ENCODE measurements at places on chromosomes 1 and 21.

DNA sequence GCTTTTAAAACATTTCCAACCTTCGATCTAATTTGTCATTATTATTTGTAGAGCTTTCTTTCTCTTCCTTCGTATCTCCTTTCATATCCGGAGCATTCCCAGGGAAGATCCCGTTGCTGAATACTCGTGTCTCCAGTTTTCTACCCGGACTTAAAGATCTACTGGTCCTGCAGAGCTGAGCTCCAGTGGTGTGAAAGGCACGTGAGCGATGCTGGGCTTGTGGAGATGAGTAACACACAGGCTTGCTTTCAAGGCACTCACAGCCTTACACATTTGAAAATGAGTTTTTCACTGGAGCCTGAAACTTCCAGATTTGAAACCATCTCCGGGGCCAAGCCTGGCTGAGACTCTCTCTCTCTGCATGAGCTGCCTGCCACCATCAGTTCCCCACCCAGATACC, 428.3 kb downstream of the KIF26B start:
- no peak for DNase-seq

DNA sequence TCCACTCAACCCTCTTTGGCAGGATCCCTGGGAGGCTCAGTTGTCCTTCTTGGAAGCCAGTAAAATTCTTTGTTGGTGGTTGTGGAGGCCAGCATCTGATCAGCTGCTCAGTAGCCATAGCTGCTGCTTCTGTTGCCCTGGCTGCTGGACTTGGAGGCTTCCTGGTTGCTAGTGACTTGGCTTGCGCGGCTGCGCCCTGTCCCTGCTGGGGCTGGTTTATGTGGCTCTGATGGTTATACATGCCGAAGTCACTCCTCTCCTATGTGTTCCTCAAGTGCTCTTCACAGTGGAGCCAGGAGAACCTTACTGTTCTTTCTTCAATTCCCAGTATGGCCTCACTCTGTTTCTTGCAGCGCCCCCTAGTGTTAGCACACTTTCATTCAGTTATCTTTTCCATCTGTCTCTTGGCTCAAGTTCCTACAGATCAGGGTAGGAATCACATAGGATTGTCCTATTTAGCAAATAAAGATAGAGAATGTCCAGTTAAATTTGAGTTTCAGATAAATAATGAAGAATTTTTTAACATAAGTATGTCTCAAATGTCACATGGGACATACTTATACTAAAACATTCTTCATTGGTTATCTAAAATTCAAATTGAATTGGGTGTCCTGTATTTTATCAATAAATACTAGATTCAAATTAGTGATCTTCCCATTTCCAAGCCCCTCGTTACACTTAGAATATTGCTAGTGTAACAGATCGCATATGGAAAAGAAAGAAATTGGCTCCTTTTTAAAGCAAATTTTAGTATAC, 176.5 kb downstream of the TGFB2 start:
- peak; percentile 17 for DNase-seq

- peak; percentile 75 for DNase-seq
Measured at GRCh38 chr1:156748670-156749418, 2.6 kb downstream of the HDGF start.

- no peak for DNase-seq
Measured at GRCh38 chr1:23148084-23148483, 20.6 kb downstream of the LUZP1 start.

GRCh38 chr1:26726784-26727183, 31.0 kb downstream of the ARID1A start:
- DNase-seq, result no peak

GRCh38 chr1:39657402-39657801, 14.5 kb downstream of the NT5C1A start:
- no peak for DNase-seq

GRCh38 chr1:10773376-10773775, 23.1 kb downstream of the CASZ1 start:
- no peak for DNase-seq

- no peak for DNase-seq
Measured at GRCh38 chr1:161949548-161949947, 74.1 kb downstream of the OLFML2B start.

GRCh38 chr1:75328691-75329090, 194.5 kb downstream of the LHX8 start:
- no peak for DNase-seq

- no peak for DNase-seq
Measured at GRCh38 chr1:118918230-118918939, 69.8 kb downstream of the TBX15 start.

- no peak for DNase-seq
Measured at GRCh38 chr1:117127795-117128194, 6.2 kb upstream of the TRIM45 start.

- DNase-seq, result no peak
Measured at GRCh38 chr1:164137273-164137925, 421.6 kb upstream of the PBX1 start.

- no peak for DNase-seq
Measured at GRCh38 chr1:49036700-49037099, 260.0 kb upstream of the BEND5 start.

DNA sequence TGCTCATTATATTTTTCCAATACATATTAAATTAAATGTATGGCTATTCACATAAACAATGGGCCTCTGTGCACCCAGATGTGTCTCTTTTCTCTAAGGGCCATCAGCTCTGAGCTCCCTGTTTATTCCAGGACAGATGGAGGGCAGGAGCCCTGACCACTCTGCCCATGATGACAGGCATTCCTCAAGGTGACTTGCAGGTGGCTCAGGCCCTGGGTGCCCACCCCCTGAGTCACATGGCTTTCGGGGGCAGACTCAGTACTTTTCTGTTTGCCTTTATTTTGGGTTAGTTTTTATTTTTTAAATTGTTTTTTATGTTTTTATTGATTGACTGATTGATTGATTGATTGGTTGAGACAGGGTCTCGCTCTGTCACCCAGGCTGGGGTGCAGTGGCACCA, 6.4 kb upstream of the LRP8 start:
- no peak for DNase-seq

GRCh38 chr1:8545078-8545477, 227.2 kb downstream of the SLC45A1 start:
- DNase-seq, result no peak

GRCh38 chr1:1122078-1122811, 6.4 kb upstream of the C1orf159 start:
- peak; percentile 88 for DNase-seq

GRCh38 chr1:185311589-185312225, 5.3 kb downstream of the IVNS1ABP start:
- DNase-seq, result no peak

DNA sequence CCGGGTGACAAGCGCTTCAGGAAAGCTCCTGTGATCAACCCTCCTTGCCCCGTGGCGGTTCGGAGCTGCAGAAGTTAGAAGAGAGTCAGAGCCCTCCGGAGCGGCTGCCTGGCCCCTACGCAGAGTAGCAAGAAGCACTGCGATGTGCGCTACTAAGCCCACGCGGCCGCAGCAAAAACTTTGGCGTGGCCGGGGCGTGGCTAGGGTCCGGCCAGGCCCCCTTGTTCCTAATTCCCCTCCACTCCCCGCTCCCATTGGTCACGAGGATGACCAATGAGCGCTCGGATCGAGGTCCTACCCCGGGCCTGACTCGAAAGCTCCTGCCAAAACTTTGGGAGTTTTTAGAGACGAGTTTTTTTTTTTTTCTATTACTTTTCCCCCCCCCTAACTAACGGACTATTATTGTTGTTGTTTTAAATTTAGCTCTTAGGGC, at the start of gene HLX:
Gene HLX, plus strand, starts transcription at position 368 of the 433 bp plus-strand sequence. CDS start 415 bp downstream, outside the sequence.
- peak; percentile 97 for DNase-seq

DNA sequence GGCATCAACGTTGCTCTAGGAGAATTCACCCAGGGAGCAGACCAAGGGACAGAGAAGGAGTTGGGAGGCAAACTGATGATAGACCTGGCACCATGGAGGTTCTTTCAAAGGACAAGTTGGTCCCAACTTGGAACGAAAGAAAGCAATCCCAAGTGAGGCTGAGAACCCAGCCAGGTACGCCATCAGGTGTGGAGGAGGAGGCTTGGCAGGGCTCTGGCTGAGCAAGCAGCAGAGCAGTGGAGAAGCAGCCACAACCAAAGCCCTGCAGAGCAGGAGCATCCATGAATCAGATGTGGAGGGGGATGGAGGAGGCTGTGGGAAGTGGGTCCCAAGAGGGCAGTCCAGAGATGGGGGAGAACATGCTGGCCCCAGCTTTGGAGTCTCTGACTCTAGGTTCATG, 36.3 kb upstream of the RBM15 start:
- DNase-seq, result no peak

GRCh38 chr1:53086491-53087070, 24.6 kb downstream of the PODN start:
- DNase-seq, result no peak

GRCh38 chr21:26194811-26195251, 24.3 kb upstream of the APP start:
- DNase-seq, result no peak

- no peak for DNase-seq
Measured at GRCh38 chr1:186231861-186232436, 143.1 kb downstream of the TPR start.

- no peak for DNase-seq
Measured at GRCh38 chr1:208910161-208910560, 666.0 kb upstream of the PLXNA2 start.

DNA sequence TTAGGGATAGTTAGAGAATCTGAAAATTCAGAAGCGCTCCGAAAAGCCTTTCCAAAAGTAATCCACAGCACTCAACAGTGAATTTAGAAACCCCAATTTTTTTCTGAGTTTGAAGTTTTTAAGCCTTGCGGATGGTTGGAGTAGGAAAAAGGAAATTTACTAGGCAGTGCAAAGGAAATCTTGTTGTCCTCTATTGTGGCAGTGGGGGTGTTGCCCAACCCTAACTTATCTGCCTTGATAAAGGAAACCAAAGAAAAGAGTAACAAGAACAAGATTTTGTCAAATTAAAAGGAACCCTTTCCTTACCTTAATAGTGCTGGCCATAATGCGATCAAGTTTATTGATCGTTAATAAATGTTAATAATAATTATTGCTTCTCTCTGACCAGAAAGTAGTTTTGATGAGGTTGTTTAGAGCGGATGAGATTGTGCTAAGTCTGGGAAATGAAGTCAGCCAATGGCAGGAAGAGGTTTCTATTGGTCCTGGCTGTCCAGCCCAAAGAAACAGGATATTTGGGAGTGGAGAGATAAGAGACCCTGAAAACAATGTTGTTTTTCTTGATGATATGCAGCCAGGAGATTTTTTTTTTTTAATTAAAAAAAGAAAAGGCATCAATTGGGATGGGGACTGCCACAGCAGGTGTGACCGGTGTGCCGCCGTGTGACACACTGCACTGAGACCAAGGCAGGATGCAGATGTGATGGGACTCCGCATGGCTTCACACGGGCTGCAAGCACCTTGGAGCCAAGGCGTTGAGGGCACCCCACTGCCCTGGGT, at the start of gene ERG:
Gene ERG, minus strand, starts transcription at position 421 of the 777 bp plus-strand sequence. Its CDS starts 97 bp downstream, at position 324.
- no peak for DNase-seq

GRCh38 chr1:219379691-219380090, 206.0 kb downstream of the LYPLAL1 start:
- no peak for DNase-seq

- DNase-seq, result peak; percentile 53
Measured at GRCh38 chr1:2277741-2278488, 49.8 kb downstream of the SKI start.

DNA sequence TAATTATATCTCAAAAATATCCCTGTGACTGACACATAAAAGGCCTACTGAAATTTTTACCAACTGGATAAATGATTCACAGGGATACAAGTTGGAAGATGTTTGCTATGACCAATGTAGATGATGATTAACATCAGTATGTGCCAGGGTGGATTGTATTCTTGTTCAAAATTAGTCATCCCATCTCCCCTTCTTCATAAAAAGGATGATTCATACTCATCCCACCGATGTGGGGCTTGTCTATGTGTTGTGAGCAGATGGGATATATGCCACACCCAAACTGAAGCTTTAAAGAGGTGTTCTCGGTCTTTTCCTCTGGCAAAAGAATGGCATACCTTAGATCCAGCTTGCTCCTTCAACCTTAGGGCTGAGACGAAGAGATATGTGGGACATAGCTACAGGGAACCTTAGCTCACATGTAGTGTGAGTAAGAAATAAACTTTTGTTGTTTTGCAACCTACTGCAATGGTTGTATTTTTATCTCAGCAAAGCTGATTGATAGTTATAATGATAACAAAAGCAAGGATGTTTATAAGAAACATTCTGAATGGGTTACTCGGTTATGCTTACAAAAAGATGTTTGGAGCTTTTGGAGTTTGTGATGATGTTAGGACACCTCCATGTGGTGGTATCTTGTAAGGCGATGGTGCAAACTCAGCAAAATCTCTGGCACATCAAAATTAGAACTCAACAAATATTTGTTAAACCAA, 29.4 kb downstream of the SPATA17 start:
- DNase-seq, result no peak

DNA sequence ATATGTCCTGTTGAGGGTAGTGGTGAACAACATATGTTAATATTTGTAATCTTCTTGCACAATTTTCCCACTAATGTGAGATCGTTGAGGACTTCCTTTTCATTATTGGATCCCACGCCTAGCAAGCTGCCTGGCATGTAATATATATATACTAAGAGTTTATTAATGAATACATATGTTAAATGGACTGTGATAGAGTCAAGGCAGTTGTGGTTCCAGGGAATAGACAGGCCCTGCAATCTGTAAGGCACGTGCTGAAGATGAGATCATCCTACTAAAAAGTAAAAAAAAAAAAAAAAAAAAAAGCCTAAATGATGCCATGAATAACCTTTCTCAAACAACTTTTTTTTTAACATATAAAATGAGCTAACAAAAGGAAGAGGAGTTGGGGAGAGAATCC, 28.9 kb downstream of the PLPPR5 start:
- DNase-seq, result no peak

- DNase-seq, result no peak
Measured at GRCh38 chr1:50976890-50977574, 7.0 kb downstream of the CDKN2C start.

DNA sequence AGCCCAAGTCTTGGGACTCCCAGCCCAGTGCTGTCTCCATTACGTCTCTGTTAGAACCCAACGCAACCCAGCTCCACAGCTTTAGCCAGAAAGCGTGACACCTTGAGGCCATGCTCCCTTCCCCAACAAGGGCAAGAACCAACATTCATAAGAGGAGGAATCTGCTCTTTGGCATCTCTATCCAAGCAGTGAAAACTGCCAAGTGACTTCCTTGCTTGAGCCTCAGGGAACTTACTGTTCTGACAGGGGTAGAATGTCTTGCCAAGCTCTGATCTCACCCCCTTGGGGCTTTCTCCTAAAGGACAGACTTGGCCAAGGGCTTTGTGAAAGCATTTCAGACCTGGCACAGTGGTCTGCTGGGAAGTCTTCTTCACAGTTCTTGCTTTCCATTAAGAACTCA, 56.6 kb downstream of the SYT6 start:
- no peak for DNase-seq

DNA sequence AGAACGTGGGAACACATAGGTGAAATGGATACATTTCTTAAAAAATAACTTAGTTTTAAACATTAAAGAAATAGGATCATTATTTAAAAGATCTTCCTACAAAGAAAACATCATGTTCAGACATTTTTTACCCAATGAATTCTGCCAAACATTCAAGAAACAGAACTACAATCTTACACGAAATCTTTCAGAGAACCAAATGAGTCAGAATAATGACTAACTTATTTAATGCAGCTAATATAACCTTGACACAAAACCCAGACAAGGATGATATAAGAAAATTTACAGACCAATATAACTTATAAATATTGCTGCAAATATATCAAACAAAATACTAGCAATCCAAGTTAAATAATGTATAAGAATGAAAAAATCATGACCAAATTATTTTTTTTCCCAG, 220.1 kb upstream of the KCNK2 start:
- no peak for DNase-seq

- no peak for DNase-seq
Measured at GRCh38 chr21:29290240-29290639, 8.5 kb upstream of the BACH1 start.

GRCh38 chr1:39164256-39164655, 40.2 kb upstream of the MACF1 start:
- DNase-seq, result no peak
